ENCODE measurements at places on chromosomes 2 and 18.

- no peak for DNase-seq
These were observed 851.6 kb upstream of the CDH2 start for GRCh38 chr18:29028560-29028959.

GRCh38 chr2:12719400-12720277 is 2.9 kb downstream of the TRIB2 start:
- DNase-seq, result no peak

DNA sequence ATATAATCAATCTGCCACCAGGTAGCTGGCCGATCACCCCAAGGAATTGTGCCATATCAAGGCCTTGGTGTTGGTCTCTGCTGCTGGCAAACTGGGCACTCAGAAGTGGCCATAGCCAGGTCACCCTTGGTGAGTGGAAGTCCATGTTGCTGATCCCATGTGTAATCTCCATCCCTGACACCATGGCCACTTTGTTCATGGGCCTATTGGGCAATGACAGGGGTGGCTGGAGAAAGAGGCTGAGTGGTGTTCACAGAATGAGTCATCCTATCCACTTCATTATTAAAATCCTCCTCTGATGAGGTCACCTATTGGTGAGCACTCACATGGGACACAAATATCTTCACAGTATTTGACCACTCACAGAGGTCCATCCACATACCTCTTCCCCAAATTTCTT is 26.7 kb upstream of the CD226 start:
- DNase-seq, result no peak

GRCh38 chr2:129201696-129202095 is 777.8 kb upstream of the RAB6C start:
- no peak for DNase-seq

DNA sequence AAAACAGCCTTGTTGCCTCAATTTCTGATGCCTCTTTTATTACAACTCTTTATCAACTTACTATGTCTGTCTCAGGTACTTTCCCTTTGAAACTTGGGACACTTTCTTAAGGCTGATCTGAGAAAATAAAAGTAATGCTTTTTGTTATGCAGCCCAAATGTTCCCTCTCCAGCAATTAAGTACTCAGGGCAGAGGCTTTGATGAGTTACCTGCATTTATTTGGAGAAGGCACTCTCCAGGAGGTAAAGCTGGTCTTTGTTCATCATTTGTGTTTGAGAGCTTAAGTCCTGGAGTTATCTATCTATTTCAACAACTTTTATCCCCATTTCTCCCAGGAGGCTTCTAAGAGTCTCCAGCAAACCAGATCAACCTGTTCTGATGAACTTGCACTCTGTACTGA is 259.2 kb downstream of the ASXL3 start:
- DNase-seq, result no peak

GRCh38 chr2:119721462-119721861 is 38.3 kb upstream of the PTPN4 start:
- DNase-seq, result no peak

Data from activated naive CD4-positive, alpha-beta T cell treated with anti-CD3 and anti-CD28 coated beads for 36 hours (primary cell).